ENCODE measurements at places on chromosomes 3 and 15.

DNA sequence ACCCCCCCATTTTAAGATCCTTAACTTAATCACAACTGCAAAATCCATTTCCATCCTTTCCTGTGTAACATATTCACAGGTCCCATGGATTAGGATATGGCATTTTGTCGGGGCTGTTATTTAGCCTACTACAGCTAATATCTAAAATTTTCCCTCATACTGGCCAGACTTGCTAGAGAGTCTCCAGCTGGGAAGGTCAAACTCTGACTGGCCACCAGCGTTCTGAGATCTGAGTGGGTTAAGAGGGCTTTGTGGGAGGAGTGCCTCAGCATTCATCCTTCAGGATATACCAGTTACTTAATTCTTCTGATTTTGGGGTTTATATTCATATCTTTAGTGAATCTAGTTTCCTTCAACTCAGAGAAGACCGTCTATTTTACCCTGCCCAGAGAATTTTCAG, 17.7 kb downstream of the TM4SF18 start:
- DNase-seq: no peak

DNA sequence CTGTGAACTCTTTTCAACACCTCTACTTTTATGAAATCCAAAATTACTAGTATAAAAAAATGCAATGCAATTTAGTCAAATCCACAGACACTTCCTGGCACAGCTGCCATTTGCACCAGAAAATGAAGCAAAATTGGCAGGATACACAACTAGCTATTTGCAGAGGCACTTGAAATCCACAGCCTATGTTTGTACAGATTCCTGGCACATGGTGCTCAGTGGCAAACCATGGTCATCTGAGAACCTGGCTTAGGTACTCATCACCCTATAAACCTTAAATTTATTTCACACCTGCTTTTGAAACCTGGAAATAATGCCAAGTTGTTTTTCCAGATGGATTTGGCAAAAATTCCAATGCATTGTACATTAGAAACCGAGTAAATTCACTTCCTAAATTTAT, 20.2 kb upstream of the PPM1L start:
- DNase-seq: no peak

GRCh38 chr3:148173851-148174250, 523.9 kb upstream of the AGTR1 start:
- DNase-seq: no peak

DNA sequence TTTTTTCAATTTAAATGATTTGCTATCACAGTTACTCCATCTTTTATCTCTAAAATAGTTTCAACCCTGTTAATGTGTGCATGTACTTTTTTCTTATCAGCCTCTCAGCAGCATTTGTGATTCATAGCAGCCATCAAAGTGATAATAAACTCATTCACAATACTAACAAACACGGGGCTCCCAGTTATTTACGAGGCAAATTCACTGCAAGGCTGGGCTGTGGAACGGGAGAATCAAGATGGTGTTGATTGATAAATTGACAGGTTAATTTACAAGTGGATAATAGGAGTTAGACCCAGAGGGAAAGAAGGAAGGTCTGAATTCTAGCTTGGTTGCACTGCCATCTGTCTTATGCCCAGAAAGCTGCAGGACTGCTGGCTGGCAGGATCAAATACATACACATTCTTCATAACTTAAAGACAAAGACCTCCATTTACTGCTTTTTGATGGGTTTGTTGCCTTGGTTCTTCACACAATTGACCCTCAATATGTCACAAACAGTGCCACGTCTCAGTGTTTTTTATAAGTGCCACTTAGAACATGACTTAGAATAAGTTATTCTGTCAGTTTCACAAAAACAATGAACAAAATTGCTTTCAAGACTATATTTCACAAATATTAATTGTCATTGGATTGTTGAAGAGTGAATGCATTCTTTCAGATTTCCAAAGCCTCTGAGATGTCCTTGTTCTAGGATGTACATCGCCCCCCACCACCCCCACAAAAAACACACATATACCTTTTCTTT, 562.8 kb downstream of the NR2F2 start:
- DNase-seq: no peak

DNA sequence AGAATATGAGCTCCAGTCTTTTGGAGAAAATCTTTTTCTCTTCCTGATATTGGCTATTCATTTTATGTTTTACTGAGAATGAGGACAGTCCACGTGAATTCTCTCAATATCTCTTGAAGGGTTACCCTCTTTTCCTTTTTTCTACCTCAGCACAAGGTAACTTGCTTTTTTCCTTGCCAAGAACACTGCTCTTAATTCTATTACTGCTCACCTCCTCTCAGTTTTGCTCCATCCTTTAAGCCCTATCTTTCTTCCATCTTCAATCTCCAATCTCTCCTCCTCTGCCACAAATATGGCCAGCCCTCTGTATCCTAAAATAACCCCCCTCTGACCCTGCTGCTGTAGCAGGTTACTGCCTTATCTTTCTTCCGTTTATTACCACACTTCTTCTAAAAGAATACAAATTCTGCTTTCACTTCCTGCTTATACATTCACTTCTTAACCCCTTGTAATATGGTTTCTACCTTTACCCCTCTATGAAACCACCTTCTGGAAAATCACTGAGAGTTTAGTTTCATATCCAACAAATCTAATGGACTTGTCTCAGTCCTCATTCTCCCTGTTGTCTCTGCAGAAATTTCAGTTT, 89.0 kb downstream of the NFKBIZ start:
- no peak for DNase-seq

DNA sequence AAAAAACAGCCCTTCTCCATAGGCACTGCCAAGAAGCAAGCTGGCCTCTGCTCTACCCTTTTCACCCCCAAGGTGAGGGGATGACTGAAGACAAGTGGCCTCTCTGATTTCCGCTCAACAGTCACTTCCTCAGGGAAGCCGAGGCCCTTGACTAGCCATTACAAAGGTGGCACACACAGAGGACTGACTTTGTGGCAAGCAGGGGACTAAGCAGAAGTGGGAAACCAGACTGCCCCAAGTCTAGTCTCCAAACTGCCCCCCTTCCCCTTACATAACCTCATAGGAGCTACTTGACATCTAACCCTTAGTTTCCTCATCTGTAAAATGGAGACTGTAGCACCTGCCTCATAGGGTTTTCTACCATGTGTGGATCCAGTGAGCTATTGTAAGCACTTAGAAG, 118.9 kb downstream of the FOXP1 start:
- no peak for DNase-seq

All from effector memory CD4-positive, alpha-beta T cell (primary cell).